ENCODE measurements at places on chromosomes 3 and 15. TPM values are rescaled to one million over a fixed set of nuclear protein-coding genes. Genes with fewer than 3 reads are reported as not detected.
A peak's percentile ranks its signal among the peaks of the same experiment; 100 is the strongest.

- DNase-seq: no peak
These were observed 50.2 kb downstream of the GABRB3 start for GRCh38 chr15:26722621-26723160.

DNA sequence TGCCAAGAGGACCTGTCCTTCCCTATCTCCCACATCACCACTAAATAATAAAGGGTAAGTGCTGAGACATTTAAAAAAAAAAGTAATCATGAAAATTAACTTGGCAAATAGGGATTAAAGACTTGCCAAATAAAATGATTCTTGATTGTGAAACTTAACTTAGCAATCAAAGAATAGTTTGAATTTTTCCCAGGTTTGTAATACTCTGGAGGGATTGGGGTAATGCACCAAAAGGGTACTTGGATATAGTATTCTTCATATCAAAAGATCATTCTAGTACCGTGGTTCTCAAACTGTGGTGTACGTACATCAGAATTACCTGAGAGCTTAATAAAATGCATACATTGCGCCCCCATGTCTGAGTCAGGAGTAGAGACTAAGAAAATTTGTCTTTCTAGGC, 28.5 kb downstream of the CALML4 start:
- DNase-seq: no peak

DNA sequence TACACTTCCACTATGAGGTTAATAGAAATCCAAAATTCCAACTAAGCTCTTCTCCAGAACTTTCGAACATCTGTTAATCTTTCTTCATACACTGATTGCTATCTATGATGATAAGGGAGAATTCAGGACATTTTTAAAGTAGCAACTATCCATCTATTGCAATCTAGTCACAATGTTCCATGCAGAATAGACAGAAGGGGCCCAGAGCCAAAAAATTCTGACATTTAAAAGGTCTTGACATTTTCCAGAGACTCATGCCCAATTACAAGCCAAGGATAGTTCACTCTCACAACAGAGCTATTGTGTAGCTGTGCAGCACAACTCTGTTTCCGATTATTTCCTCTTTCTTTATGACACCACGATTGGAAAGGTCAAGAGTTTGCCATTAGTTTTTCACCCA, 999.7 kb upstream of the ALCAM start:
- DNase-seq: no peak

DNA sequence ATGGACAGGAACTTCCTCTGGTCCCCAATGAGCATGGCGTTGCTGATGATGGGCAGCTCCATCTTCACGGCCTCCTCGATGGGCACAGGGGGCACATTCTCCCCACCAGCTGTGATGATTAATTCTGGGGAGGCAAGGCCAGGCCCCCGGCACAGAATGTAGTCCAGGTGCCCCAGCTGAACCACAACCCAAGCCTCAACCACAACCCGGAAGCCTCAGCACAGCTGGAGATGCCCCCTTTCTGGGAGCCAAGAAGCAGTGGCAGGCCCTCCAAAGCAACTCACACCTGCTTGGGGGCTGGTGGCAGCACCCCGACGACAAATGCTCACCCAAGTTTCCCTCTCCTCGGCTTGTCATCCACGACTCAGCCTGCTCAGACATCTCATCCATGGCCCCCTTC, 25.2 kb downstream of the IDH3A start:
- peak; percentile 49 for DNase-seq

GRCh38 chr3:55631766-55632331, 144.7 kb upstream of the WNT5A start:
- no peak for DNase-seq

- DNase-seq: no peak
These were observed 587 bp downstream of the NPHP3 start for GRCh38 chr3:132721479-132722164.

Gene ADIPOQ
- not detected for total RNA-seq

- DNase-seq: peak; percentile 52
These were observed 8.8 kb upstream of the KCTD6 start for GRCh38 chr3:58482917-58483636.

GRCh38 chr3:50167069-50167840, 12.1 kb downstream of the SEMA3F start:
- no peak for DNase-seq

Gene TRPM1
- not detected for total RNA-seq

Gene FES
- 42.0 TPM for total RNA-seq

Gene SAXO2
- total RNA-seq: 30.2 TPM

Gene CHL1
- 16.4 TPM for total RNA-seq

DNA sequence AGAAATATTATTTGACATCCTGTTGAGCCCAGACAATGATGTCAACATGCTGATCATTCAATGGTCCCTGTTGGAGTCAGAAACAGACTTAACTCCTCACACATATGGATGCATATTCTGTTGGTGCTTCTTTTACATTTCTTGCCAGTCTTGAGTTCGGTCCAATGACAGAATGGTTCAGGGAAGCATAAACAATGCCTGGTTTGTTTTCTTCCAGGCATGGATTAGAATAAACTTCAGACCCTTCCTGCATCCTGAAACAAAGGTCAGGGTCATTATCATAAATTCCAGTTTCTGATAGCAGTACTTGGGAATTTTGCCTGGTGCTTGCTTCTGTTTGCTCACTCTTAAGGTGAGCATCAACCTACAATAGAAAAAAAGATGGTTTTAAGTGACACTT, 33.3 kb downstream of the BTLA start:
- DNase-seq: no peak

DNA sequence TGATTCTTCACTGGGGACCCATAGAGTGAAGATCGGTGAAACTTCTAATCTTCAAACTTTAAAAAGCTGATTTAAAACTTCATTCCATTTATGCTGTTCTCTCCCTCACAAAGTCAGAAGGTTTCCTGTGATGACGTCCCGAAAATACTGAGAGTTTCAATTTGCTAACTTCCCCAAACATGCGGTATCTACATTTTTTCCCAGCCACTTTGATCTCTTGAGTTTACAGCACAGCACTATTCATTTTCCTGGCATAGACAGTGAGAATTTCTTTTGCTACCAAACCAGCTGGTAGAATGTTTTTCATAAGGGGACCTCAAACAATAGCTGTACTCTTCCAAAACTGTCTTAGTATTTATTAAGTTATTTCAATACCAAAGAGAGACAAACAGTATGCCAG, 156.8 kb downstream of the LSAMP start:
- no peak for DNase-seq

GRCh38 chr3:137767538-137768360, 3.6 kb downstream of the SOX14 start:
- no peak for DNase-seq

Gene THRB
- total RNA-seq: 0.86 TPM

- DNase-seq: no peak
These were observed 78.2 kb upstream of the GBE1 start for GRCh38 chr3:81839504-81840094.

GRCh38 chr15:90981681-90982080, 12.7 kb downstream of the PRC1 start:
- peak; percentile 57 for DNase-seq

- no peak for DNase-seq
These were observed 105.2 kb upstream of the BOC start for GRCh38 chr3:113105966-113106660.

GRCh38 chr15:38164061-38164460, 88.6 kb upstream of the SPRED1 start:
- no peak for DNase-seq

DNA sequence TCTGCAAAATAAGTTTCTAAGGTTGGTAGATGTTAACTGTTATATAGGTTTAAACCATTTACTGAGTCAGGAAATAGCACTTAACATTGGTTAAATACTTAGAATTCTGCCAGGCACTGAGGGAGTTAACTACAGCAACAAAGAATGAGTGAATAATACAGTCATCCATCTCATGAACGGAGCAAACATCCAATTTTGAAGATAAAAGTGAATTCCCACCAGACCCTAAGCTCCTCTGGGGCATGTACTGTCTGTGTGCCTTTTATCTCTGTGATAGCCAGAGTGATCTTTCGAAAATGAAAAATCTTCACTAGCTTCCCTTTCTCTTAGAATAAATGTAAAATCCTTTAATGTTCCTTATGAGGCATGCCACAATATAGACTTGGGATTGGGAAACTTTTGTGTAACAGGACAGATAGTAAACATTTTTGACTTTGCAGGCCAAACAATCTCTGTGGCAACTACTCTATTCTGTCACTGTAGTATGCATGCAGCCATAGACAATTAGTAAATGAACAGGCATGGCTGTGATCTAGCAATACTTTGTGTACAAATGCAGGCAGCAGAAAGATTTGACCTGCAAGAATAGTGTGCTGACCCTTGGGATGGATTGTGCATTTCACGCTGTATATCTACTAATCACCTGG, 294.5 kb upstream of the LMCD1 start:
- DNase-seq: no peak

Gene SLC49A4
- 20.0 TPM for total RNA-seq

GRCh38 chr3:62631488-62631887, 243.7 kb downstream of the CADPS start:
- DNase-seq: no peak

DNA sequence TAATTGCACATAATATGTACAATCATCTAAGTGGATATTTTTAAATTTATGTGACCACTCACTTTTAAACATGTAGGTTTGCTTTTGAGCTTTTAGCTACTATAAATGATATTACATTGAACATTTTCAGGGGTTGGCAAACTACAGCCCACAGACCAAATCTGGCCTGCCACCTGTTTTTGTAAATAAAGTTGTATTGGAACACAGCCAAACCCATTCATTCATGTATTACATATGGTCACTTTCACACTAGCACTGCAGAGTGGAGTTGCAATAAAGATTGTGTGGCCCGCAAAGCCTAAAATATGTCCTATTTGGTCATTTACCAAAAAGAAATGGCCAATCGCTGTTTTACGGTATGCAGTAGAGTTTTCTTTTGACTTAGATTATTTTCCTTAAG, 21.2 kb downstream of the CMTM7 start:
- no peak for DNase-seq

- DNase-seq: no peak
These were observed 101.6 kb upstream of the RAD18 start for GRCh38 chr3:9064850-9065249.

- DNase-seq: no peak
These were observed 53.1 kb upstream of the MAP4 start for GRCh38 chr3:48069339-48069738.

Gene AHSG
- total RNA-seq: not detected

DNA sequence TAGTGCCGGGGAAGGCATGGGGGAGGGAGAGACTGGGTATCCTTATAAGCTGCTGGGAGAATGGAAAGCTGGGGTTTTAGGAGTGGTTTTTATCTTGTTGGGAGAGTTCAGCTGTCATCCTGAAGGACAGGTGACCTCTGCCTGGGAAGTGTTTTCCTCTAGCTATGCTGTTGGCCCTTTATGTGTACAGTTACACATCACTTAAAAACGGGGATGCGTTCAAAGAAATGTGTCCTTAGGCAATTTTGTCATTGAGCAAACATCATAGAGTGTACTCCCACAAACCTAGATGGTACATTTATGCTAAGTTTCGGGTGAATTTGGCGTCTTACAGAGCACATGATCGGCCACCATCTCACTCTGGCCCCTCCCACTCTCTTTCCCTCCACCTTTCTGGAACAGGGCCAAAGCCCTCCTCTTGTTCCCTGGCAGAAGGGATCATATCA, 164.3 kb upstream of the NUDT16 start:
- DNase-seq: no peak

- no peak for DNase-seq
These were observed 71.9 kb downstream of the FILIP1L start for GRCh38 chr3:100042166-100042981.

Gene ATR
- 46.7 TPM for total RNA-seq

DNA sequence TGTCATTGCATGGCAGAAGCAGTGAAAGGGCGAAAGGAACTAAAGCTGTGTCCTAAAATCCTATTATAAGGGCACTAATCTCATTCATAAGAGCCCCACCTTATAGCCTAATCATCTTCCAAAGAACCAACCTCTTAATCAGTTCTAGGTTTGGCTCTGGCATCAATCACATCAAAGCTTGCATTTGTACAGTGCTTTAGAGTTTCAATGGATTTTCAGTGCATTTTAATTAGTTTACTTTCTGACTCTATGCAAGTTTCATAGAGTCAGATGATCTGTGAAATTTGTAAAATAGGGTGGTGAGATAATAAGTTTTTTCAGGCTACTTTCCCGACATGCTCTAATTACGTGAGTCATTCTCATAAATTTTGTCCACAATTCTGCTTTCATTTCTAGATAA, 341.1 kb downstream of the DIPK2A start:
- DNase-seq: no peak

Gene LRRIQ4
- 0.71 TPM for total RNA-seq

- peak; percentile 69 for DNase-seq
These were observed 22.7 kb downstream of the ERICH6 start for GRCh38 chr3:150681057-150681456.

Gene ADAMTSL3
- total RNA-seq: not detected

Gene MESP2
- not detected for total RNA-seq

GRCh38 chr3:29890801-29891200, 609.9 kb downstream of the RBMS3 start:
- no peak for DNase-seq

DNA sequence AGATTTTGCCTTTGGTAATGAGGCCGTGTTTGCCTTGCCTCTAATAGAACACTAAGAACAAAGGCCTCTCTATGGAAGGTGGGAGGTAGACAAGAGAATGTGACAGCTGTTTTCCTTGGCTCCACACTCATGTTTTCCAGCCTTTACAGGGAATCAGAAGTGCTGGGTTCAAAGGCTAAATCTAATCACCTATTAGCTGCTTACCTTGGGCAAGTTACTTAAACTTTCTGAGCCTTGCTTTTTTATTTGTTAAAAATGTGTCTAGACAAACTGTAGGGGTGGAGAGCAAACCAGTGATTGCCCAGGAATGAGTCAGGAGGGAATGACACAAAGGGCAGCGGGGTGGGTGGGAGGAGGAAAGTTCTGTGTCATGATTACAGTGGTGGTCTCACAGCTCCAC, 179.0 kb downstream of the P3H2 start:
- no peak for DNase-seq

- DNase-seq: no peak
These were observed 18.4 kb downstream of the ACKR2 start for GRCh38 chr3:42827654-42828053.

Gene FAM174B
- total RNA-seq: 1.9 TPM

Gene TMEM266
- not detected for total RNA-seq

Gene CSTA
- not detected for total RNA-seq

- DNase-seq: peak; percentile 81
These were observed 4.8 kb downstream of the IDH2 start for GRCh38 chr15:90097475-90097874.
